Activated T-helper 1 cell treated with anti-CD3 and anti-CD28 coated beads, Interleukin-2, amount 50 U/mL, for 16 hours (primary cell): ENCODE measurements at places on chromosomes 12 and 14.

GRCh38 chr12:92528586-92528985 is 174.2 kb upstream of the PLEKHG7 start:
- DNase-seq, result no peak

DNA sequence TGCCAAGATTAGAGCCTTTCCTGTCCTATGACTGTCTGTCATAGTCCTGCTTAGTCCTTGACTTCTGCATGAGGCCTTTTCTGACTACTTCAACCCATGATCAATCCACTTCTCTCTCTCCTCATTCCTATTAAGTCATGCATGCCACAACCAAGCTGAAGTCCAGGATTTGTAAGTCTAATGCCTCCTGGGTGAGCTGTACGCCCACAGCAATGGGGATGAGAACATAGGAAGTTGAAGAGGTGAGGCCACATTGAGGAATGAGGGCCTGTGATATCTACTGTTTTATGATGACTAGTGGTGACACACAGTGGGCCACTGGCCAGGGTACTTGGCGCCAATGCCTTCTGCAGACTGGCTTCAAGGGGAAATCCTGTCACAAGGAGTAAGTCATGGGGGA is 994.1 kb upstream of the TMEM132C start:
- no peak for DNase-seq

DNA sequence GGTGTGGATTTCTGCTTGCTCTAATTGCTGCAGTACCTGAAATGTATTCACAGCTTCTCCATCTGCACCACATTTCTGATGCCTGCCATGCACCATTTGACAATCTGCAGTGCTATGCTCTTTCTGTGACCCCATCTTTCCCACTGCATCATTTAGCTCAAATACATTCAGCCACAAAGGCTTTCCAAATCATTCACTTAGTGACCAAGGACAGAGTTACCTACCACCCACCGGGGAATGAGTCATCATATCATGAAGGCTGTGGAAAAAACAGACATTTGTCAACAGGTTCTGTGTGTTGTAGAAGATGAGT is 465.5 kb upstream of the ATP2B1 start:
- DNase-seq, result no peak

GRCh38 chr12:102769323-102769916 is 147.6 kb downstream of the PAH start:
- no peak for DNase-seq

- DNase-seq, result no peak
Measured at GRCh38 chr14:63290741-63291430, 27.8 kb downstream of the GPHB5 start.

GRCh38 chr12:26851031-26851809 is 18.2 kb upstream of the ITPR2 start:
- DNase-seq, result no peak

GRCh38 chr14:65164825-65165135 is 62.5 kb upstream of the MAX start:
- no peak for DNase-seq

DNA sequence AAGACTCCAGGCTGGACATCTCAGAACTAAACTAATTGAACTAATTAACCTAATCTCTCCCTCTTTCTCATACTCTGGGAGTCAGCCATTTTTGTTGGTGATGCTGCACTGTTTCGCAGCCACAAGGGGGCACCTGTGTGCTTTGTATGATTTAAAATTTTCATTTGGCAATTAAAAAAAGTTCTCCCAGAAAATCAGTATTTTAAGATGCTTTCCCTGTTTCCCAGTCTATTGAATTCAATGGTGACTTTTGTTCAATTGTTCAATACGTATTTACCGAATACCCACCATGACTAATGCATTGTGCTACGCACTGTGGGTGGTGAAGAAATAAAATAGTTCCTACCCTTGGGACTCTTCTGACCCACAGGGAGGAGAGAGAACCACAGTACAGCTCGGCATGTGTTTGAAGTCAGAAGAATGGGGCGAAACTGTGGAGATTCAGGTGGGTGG is 63.7 kb downstream of the ZNF664 start:
- no peak for DNase-seq

GRCh38 chr14:94773061-94773648 is 3.2 kb upstream of the GSC start:
- no peak for DNase-seq

DNA sequence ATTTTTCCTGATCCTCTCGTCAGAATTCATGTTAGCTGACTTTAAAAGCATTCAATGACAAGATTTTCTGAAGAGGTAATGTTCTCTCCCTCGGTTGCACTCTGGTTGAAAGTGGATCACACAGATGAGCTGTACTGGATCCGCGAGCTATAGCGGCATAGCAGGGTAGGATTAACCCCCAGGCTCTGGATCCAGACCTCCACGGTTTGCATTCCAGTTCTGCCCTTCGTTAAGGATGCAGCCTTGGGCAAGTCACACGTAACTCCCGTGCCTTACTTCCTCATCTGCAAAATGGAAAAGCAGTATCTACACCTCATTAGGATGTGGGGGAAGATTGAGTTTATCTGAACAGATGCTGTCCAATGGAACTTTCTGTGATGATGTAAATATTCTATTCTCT is 13.8 kb downstream of the CCDC92 start:
- no peak for DNase-seq

DNA sequence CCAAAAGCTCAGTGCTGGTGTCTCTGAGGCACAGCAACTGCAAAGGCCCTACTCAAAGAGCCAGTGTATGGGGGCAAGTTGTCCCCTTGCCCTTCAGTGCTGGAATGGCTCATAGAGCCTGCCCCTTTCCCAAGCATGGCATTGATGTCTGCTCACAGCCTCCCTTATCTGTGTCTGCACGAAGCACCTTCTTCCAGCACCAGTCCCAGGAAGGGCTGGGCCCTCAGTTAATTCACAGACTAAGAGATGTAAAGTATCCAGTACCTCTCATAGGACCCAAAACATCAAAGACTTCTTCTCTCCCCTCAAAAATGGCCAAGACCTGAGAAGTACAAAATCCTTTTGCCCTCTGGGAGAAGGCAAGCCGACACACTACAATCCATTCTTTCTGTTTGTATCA is 1.6 kb upstream of the CMAS start:
- no peak for DNase-seq

- DNase-seq, result no peak
Measured at GRCh38 chr14:76104802-76105355, 46.8 kb upstream of the GPATCH2L start.
